ENCODE measurements at places on chromosomes 7 and 10.

DNA sequence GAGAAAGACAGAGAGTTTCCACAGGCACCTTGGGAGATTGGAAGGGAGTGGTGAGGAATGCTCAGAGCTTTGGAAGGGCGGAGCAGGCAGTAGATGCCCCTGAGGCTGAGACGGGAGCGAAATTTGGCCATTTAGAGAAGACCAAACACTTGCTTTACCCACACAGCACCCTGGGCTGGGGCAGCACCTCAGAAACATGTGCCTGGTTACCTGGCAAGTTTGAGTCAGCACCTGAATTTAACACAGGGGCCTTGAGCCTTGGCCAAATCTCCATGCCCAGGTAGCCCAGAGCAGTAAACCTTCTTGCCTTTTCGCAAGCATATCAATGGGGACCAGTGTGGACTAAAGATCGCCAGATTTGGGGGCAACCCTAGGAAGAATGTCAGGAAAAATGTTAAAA is 111.9 kb upstream of the NFE2L3 start:
- no peak for DNase-seq

GRCh38 chr10:79933961-79934360 is 14.9 kb downstream of the SFTPD start:
- DNase-seq = no peak

GRCh38 chr7:42091461-42092291 is 145.3 kb downstream of the GLI3 start:
- DNase-seq = no peak

DNA sequence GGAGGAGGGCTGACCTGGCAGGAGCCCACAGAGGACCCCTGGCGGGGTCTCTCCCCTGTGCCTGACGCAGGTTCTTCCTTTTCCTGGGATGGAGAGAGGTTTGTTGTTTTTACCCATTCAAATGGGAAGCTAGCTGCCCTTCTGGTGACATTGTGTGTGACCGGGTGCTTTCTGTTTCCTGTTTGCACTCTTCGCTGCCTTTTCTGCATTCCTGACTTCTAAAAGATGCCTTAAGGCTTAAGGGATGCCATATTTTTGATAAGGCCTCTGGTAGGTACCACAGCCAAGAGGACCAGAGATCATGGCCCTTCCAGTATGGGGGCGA is 20.3 kb downstream of the ZNF783 start:
- DNase-seq = no peak

DNA sequence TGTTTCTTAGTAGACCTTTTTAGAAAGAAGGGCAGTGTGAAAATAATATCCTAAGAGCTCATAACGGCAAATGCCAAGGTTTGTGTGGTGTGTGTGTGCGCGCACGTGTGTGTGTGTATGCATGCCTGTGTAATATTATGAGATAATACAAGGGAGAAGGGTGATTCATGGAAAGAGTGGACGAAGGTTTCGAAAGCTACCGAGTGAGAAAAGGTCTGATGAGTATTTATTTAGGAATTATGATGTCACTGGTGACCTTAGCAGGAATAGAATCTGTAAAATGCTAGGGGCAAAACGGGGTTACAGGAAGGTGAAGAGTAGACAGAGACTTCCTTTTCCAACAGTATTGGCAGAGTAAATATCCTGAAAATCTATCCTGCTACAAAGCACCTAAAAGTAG is 107.3 kb downstream of the AHR start:
- no peak for DNase-seq

DNA sequence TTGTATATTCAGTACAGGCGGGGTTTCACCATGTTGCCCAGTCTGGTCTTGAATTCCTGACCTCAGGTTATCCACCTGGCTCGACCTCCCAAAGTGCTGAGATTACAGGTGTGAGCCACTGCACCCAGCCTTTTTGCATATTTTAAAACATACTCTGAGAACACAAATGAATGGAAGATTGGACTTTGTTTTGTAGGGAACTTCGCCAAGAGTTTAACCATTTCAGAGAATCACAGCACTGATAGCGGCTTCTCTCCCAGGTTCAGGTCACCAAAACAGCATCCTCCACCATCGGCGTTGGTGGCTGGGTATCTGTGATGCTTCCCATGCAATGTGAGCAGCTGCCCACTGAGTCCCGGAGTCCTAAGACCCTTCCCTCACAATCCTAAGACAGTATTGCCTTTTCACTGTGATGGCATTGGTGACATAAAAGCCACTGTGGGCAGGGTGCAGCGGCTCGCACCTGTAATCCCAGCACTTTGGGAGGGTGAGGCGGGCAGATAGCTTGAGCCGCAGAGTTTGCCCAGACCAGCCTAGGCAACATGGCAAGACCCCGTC is 42.3 kb upstream of the PSAP start:
- no peak for DNase-seq

DNA sequence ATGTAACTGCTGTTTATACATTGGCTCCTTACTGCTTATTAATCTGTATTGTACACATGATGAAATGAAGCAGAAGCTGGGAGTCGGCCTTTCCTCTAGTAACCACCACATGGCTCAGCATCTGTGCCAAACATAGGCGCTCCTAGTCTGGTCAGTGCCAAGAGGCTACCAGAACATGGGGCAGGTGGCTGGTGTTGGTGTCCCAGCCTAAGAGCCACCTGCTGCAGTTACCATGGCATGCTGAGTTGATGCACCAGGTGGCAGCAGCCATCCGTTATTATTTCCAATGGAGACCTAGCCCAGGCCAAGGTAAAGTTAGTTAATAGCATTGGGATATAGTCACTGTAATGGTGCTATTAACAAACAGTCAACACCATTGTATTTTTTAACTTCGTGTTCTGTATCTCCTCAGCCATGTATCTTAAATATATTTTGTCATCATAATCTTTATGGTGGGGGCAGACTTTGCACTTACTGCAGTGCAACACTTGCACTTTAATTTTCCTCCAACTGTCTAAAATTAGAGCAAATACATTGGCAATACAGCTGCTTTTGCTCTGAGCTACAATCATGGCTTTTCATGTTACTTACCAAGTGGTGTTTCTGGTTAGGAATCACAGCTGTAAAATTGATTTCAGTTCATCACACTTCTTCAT is 33.1 kb downstream of the HBP1 start:
- DNase-seq = no peak

DNA sequence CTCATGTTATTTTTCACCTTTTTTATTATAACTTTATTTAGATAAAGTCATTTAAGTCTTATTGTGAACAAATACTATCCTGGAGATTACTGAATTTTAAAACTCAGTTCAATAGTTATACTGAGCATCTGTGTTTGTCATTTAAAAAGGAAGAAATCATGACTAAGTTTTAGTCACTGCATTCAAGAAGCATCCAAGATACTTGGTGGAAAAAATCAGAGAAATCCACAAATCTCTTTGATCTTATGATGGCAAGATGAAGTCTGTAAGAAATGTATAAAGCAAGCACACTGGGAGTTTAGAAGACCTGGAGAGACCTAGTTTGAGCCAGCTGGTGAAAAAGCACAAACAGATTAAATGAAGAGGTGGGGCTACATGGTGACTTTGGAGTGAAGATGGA is 529.8 kb upstream of the IGFBP3 start:
- no peak for DNase-seq

- no peak for DNase-seq
Observed at GRCh38 chr7:135510592-135511183, 786 bp upstream of the CNOT4 start.

DNA sequence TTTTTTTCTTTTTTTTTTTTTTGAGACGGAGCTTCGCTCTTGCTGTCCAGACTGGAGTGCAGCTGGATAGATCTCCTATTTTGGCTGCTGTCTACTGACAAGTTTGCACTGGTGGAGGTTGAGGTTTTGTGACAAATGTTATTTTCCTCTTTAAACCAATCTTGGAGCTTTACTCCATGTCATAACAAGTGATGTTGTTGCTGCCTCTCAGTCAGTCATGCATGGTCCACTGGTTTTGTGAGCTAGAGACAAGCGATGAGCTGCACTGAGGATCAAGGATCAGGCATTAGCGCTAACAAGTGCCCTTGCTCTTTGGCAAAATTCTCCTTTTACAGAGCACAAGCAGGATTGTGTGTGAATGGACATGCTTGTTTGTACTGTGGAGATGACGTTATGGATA is 805 bp upstream of the WDFY4 start:
- DNase-seq = no peak

DNA sequence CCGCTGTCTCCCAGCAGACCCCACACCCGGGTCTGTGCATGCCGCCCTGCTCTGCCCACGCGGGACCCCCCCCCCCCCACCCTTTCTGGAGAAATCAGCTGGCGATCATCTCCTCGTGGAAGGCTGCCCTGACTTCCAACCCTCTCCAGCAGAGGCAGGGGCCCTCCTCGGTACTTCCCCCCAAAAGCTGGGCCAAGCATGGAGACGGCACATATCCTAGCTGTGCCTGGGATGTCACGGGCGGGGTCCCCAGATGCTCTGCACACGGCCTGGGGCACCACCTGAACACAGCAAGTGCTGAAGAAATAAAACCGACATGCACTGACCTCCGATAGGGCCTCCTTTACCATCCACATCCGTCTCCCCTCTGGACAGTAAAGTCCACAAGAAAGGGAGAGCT is 96.0 kb downstream of the DIP2C start:
- DNase-seq = no peak

GRCh38 chr7:93117852-93118530 is at the start of gene SAMD9:
Gene SAMD9, minus strand, starts transcription at chr7:93117979. Its CDS starts 11,882 bp downstream, at chr7:93106097.
- DNase-seq = peak; percentile 50

- DNase-seq = no peak
Observed at GRCh38 chr7:114138587-114138986, 219.8 kb upstream of the PPP1R3A start.

- DNase-seq = no peak
Observed at GRCh38 chr10:35506741-35507140, 98.4 kb upstream of the GJD4 start.

- DNase-seq = no peak
Observed at GRCh38 chr10:99374526-99374925, 45.4 kb downstream of the CNNM1 start.

GRCh38 chr7:74272305-74273038 is 16.7 kb upstream of the CLIP2 start:
- DNase-seq = no peak

GRCh38 chr10:58773944-58774343 is 261.3 kb downstream of the BICC1 start:
- no peak for DNase-seq

GRCh38 chr10:107614939-107615685 is 450.6 kb upstream of the SORCS1 start:
- no peak for DNase-seq

- DNase-seq = no peak
Observed at GRCh38 chr7:35365523-35365922, 111.6 kb upstream of the TBX20 start.

DNA sequence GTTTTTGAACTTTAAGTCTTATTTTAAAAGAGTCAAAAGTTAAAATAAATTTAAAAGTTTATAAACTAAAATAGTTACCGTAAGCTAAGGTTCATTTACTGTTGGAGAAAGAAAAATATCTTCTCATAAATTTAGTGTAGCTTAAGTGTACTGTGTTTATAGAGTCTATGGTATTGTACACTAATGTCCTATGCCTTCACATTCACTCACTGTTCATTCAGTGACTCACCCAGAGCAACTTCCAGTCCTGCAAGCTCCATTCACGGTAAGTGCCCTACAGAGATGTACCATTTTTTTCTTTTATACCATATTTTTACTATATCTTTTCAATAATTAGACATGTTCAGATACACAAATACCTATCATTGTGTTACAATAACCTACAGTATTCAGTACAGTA is 97.6 kb downstream of the PTN start:
- DNase-seq = no peak

DNA sequence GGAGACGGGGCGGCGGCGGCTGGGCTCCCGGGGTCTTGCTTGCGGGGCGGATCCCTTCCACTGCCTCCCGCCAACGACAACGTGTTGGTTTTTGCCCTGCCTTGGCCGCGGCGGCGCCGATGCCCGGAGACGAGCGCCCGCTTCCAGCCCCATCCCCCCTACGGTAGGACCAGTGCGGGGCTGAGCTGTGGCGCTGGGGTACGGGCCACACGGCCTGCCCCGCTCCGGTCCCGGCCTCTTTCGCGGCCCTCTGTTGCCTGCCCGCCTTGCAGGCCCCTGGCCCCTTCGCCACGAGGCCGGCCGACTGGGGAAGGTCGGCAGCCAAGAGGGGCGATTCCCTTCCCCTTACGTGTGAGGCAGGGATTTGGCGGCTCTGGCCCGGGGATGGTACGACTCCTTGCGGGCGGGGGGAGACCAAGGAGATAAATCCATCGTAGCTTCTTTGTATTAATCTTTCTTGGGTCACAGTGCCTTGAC is 488 bp downstream of the EIF4H start:
- DNase-seq = peak; percentile 24

DNA sequence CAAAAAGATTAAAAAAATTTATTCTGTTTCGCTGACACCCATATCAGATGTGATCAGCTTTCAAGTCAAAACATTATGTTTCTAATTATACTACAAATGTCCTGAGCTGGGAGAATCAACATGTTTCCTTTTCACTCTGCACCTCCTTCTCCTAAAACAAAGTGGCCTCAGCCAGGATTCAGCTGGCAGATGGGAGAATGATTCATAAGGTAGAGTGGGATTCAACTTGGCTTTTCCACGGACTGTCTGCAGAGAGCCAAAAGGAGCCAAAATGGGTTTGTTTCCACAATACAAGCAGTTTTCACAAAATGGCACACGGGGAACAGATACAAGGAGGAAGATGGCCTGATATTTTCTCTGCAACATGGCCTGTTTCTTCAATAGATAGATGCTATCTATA is 376.5 kb upstream of the PRKCQ start:
- DNase-seq = no peak

GRCh38 chr10:93947055-93947454 is 46.7 kb upstream of the PLCE1 start:
- no peak for DNase-seq

DNA sequence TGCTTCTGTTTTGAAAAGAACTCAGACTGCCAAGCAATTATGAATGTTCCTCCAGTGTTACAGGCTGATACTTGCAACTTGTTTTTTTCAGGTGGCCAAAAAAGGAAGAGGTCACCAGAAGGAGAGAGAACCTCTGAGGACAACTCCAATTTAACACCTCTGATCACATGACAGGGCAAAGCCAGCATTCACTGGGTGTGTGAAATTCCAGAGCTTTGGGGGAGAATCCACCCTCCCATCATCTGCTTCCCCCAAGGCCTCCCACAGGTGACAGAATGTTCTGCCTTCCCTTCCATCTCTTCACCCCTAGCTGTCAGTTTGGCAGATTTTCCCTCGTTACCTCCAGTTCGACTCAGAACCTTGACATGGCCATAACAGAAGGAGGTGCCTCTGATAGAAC is 39.1 kb downstream of the GOT1 start:
- DNase-seq = no peak

DNA sequence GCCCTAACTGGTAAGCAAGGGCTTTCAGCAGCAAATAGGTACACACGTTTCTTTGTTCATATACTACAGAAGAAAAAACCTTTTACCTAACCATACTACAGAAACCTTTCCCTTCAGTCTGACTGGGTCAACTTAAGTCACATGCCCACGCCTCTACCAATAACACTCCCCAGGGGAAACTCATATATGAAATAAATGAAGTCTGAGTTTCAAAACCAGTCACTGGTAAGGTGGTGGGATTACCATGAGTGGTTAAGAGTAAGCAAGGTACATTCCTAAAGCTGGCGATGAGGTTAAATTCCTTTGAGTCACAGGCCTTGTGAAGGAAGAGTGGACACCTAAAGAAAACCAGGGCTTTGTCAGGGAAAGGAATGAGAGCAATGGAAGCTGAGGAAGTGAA is 21.4 kb upstream of the KIF20B start:
- DNase-seq = no peak

- DNase-seq = no peak
Observed at GRCh38 chr7:68440866-68441265, 1157.4 kb upstream of the AUTS2 start.

All from stimulated activated CD8-positive, alpha-beta memory T cell treated with anti-CD3 and anti-CD28 coated beads, Interleukin-7, amount 100 ng/mL, for 4 hours (primary cell).